Right atrium auricular region (tissue), 2 donors: ENCODE measurements at places on chromosomes 11 and 22.
A peak's percentile ranks its signal among the peaks of the same experiment; 100 is the strongest.

DNA sequence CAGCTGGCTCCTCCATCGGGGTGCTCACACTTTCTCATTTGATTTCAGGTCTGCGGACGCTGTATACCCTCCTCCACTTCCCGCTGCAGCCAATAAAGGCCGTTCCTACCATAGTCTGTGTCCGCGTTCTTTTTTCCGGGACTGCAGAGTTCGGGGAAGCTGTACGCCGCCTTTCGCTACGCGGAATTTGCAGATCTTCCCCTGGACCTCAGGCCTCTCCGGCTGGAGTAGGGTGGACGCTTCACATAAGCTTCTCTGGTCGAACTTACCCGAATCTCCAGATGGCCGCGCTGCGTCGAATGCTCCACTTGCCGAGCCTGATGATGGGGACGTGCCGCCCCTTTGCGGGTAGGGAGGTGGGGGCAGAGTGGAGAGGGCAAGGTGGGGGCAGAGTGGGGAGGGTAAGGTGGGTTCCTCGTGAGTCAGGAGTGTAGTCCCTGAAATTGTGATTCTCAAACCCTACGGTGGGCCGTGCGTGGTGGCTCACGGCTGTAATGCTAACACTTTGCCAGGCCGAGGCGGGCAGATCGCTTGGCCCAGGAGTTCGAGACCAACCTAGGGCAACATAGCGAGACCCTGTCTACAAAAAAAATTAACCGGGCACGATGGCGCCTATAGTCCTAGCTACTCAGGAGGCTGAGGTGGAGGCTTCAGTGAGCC, 617 bp downstream of the CSKMT start:
- peak; percentile 72 for DNase-seq

GRCh38 chr11:47466201-47466600, 17.3 kb upstream of the RAPSN start:
- DNase-seq, result no peak

GRCh38 chr11:97359016-97359415, 969.2 kb downstream of the JRKL start:
- DNase-seq, result no peak

DNA sequence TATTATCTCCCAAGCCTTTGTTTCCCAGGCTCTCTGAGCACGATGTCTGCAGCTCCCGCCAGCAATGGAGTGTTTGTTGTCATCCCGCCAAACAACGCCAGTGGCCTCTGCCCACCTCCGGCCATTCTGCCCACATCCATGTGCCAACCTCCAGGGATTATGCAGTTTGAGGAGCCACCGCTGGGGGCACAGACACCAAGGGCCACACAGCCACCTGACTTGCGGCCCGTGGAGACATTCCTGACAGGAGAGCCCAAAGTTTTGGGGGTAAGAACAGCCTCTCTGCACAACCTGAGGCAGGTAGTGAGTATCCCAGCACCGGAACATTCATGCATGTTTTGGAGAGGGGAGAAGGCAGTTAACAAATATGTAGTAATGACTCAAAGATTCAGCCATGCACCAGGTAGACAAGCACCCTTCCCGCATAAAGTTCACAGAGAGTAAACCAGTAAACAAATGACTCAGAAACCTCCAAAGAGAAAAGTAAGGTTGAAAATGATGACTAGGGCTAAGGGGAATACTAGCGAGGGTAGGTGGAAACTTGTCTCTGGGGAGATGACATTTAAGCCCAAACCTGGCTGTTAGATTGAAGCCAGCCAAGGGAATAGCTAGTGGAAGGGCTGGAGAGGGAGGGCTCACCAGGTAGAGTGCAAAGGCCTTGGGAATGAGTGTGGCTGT, 7.2 kb downstream of the MS4A15 start:
- DNase-seq, result no peak

GRCh38 chr11:2999464-2999998, 7.4 kb upstream of the NAP1L4 start:
- no peak for DNase-seq

DNA sequence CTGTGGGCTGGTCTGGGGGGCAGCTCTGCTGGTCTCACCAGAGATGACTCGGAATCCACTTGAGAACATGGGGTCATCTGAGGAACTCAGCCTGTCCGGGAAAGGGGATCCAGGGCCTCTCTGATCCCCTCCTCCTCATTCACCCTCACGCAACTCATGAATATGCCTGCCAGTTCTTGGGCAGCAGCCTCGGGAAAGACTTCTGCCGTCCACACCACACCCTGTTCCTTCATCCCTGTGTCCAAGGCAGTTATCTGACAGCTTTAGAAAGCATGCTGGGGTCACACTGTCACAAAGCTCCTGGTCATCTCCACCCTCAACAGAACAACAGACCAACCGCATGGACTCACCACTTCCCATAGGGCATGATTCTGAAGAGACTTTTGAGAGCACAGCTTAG, 88.3 kb downstream of the AMOTL1 start:
- DNase-seq, result peak; percentile 52

DNA sequence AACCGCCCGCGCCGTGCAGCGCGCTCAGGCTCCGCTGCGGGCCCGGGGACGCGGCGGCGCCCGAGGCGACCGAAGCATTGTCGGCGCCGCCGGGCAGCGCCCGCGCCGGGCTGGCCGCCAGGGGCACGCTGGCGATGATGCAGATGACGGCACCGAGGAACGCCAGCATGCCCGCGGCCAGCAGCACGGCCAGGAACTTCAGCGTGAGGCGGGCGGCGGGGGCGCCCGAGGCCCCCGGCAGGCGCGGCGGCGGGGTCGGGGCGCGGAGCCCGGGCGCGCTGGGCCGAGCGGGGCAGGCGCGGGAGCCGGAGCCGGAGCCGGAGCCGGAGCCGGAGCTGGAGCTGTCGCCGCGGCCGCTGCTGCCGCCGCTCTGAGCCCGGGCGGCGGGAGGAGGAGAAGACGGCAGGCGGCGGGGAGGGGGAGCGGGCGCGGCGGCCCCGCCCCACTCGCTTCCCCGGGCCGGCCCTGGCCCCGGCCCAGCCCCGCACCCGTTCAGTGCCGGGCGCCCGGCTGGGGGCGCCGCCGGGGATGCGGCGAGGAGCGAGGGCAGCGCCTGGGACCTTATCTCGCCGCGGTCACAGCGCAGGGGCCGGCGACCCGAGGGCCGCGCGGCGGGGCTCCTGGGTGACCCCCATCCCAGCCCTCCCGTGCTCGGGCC, at the start of gene NPTXR:
NPTXR (minus strand) TSS at position 372 of the 658 bp plus-strand sequence.
- DNase-seq, result no peak

- DNase-seq, result no peak
Measured at GRCh38 chr11:2179516-2179915, 7.9 kb upstream of the TH start.

GRCh38 chr11:64786308-64786707, 8.0 kb upstream of the SF1 start:
- DNase-seq, result no peak

DNA sequence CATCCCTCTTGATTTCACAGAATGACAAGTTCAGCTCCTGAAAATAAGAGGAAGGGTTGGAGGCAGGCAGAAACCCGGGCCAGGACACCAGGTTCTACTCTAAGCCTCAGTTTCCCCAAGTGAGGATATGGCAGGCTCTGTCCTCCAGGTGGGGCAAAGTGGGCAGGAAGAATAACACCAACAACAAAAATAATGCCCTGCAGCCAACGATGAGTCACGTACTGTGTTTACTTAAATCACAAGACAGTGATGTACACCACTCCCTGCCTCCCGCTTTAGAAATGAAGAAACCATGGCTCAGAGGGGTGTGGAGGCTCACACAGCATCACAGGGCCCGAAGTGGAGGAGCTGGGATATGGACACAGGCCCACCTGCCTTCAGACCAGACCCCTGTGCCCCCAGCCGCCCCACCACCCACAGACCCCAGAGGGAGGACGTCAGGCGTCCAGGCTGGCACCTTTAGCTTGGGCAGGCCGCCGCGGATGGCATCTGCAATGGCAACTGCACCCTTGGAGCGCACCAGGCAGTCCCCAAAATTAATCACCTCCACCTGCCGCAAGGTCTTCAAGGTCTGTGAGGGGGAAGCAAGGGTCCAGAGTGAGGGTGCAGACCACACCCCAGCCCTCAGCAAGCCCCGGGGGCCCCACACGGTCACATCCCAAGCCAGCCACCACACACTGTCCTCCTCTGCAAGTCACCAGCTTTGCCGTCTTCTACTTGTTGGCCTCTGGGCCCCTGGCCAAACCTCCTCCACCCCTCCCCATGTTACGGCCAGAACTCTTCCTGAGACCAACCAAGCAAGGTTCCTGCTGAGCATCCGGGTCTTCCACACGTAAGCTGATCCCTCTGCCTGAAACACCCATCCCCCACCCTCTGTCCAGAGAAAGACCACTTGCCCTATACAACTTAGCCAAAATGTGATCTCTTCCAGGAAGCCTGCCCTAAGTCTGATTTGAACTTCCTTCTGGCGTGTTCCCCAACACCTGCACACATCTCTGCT, 15.8 kb upstream of the CHADL start:
- DNase-seq, result no peak

DNA sequence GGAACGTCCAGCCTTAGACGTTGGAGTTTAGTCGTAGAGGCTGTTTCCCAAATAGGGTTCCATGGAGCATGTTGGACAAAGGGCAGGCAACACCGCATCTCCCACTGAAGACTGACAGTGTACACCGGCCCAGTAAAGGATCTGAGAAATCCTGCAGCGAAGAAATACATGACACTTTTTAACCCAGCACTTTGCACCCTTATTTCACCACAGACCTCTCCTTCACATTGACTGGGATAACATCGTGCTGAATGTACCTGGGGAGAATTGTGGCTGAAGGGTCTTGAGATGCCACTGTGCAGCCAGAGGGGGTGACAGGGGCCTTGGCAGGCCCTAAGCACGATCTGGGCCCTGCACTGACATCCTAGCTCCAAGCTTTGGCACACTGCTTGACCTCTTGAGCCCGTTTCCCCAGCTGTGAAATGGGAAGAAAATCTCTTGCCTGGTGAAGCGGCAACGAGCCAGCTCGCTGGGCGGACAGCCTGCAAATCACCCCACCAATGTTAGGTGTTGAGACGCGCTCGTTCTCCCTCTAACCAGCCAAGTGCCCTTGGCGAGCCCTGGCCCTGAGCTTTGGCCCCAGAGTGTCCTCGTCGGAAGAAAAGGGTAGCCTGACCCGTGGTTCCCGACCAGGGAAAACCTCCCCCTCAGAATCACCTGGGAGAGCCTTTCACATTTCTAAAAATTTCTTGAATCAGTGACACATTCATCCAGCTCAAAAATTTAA, 13.4 kb downstream of the CD5 start:
- DNase-seq, result no peak

- no peak for DNase-seq
Measured at GRCh38 chr11:119344291-119345010, 2.1 kb downstream of the MFRP start.

DNA sequence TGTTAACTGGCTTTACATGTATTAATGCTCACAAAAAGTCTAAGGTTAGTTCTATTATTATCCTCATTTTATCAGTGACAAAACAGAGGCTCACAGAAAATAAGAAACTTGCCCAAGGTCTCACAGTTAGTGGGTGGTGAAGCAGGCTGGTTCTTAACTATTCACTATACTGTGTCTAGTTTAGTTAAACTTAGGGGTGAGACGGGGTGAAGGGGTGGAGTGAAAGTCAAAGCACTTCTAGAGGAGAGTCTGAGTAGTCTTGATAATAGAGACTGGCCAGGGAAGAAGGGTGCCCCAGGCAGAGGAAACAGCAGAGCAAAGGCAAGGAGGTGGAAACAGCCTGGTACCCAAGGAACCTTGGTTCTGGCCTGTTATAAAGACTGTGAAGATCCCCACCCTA, 4.0 kb downstream of the ASCC2 start:
- DNase-seq, result no peak

DNA sequence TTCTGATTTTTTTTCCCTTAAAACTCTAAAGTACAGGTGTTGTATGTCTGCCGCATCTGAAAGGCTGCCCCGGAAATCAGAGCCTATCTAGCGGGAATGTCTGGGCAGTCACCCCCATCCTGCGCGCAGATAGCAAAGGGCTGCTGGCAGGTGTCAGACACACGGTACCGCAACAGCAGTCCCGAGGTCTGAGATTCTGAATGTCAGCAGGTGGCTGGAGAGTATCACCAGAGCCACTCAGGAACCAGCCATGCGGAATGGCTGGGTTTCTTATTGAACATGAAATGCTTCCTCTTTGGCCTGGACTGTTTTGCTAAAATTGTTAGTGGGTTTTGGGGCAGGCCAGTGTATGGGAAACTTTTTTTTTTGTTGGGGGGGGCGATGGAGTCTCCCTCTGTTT, 53.3 kb downstream of the CERK start:
- DNase-seq, result no peak

DNA sequence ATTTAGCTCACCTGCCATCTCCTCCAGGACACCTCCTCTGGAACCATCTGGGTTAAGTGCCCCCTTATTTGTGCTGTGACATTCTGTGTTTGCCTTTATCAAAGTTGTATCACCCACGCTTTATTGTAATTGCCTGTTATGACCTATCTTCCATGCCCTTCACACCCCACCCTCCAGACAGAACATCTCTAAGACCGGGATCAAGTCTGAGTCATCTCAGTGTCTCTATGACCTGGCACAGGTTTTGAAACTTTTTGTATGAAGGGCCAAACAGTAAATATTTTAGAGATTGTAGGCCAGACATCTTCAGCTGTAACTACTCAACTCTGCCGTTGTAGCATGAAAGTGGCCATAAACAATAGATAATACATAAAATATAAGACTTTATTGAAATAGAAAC, 161.8 kb downstream of the SPON1 start:
- no peak for DNase-seq

- no peak for DNase-seq
Measured at GRCh38 chr11:72823105-72823804, 9.0 kb downstream of the ATG16L2 start.
